ENCODE measurements at places on chromosomes 7 and 10.

DNA sequence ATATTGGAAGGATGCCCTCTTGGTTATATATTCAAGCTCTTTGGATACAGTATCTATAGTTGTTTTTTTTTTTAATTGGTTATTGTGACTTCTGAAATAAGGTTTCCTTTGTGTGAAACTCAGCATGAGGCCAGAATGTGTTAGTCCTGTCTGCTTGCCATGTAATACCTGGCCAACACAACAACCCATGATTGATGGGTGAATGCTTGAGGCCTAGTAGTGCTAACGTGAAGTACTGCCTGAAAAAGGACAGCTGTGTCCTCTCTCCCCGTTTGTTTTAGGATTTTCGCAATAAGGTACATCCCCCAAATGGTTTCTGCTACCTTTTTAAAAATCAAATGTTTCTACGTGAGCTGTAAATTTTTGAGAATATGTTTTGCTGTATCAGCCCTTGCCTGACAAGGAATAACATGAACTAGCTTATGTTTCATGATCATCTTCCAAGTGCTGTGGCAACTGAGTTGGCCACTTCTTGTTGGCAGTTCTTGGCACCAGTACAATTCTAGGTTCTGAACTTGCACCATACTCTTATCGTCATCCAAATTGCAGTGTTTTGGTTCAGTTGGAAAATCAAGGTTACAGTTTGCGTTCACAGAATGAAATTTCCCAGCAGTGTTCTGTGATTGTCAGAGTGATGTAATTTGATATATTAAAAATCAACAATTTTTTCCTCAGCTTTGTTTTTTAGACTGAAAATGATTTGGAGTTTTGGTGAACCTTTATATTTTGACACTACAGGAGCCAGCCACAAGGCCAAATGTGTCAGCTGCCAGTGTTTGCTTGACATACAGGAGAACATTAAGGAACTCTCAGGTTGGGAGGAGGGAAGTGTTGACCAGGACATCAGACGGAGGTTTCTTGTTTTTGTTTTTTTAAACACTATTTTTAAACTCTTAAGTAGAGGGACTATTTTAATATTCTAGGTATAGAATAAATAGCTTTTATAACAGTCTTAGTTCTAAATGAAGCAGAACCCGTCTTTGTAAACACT, 13.5 kb upstream of the ASCC1 start:
- DNase-seq: no peak

DNA sequence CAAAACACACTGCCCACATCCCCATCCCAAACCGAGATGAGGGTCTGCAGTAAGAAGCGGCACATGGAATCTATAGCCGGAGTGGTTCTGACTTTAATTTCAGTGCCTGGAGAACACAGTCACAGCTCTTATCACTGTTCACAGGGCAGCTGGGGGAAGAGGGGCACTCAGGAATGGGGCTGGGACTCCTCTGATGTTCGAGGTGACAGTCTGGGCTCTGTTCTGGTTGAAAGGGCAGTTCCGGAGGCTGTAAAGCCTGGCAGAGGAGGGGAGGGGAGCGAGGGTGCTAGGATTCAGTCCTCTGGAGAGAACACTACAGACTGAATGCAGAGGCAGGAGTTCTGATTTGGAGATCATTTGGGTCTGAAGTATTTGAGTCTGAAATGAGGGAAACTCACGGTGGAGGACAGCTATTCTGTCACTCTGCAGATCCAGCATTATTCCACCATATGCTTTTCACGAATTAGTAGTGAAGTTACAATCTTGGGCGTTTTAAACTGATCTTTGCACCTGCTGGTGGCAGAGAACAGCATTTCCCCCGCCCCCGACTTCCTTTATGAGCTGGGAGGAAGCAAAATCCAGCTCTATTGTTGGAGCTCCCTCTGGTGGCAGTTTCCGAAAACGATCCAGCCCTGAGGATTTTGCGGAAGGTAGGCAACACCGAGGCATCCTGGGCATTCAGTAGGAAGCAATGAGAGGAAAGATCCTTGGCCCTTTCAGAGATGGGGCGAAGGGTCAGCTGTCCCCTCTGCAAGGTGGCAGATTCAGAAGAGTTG, 22.7 kb upstream of the KCNK18 start:
- DNase-seq: peak; percentile 82

DNA sequence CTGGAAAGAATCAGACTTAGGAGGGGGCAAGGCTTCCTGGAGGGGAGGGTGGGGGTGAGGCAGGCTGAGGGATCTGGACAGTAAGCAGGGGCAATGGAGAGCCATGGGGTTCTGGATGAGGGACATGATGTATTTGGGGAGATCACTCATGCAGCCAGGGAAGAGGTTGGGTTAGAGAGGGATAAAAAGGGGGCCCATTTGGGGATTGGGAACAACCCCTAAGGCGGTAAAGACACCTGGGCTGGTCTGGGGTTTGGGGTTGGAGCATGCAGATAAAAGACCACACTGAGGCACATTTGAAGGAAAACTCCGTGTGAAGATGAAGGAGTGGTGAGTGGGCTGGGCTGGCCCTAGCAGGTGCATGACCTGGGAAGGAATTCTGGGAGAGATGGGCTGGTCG, 30.8 kb downstream of the HIF1AN start:
- no peak for DNase-seq

GRCh38 chr7:1196950-1197349, 35.7 kb upstream of the UNCX start:
- DNase-seq: no peak

DNA sequence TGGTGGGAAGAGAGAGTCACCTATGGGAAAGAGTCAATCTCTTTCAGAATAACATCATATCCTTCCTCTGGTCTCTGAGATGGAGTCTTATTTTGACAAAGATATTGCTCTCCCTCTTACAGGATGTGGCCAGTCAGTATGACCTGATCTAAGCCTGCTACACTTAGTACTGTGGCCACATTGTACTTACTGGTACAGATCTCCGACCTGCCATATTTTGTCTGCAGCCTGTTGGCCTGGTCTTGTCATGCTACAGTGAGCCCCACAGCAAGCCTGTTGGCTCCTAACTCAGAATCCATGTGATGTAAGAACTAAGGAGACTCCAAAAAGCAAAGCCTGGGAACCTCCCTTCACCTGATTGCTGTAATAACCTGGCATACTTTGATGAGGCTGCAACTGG, 377.8 kb downstream of the SFMBT2 start:
- no peak for DNase-seq

- DNase-seq: peak; percentile 38
These were observed 71.4 kb downstream of the AHR start for GRCh38 chr7:17369691-17370426.

GRCh38 chr7:36690041-36690440, 34.3 kb downstream of the AOAH start:
- no peak for DNase-seq

DNA sequence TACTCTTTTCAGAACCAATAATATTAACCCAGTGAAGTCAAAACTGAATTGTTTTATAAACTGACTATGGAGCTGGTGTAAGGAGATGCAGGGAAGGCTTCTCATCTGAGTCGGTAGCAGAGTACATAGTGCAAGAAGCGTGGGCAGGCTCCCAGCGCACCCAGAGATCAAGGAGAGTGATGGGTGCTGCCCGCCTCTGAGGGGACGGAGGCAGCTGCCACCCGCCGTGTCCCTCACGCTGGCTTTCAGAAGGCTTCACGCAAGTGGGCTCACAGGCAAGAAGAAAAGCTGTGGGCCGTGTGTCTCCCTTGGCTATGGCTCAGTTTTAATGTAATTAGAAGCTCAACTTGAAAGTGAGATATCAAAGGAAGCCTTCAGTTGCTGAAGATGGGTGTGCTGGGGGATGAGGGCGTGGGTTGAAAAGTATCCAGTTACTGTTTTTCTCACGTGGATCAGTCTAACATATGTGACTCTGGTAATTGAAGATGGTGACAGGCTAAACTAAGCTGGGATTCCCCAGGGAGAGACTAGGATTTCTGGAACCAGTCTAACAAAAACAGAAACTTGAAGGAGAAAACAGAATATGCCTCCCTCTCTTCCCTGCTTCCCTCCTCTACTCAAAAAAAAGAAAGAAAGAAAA, 159.9 kb downstream of the MGMT start:
- no peak for DNase-seq

Data from HuH-7.5 (cell line).